ENCODE measurements at places on chromosomes 4 and X.

- no peak for DNase-seq
These were observed 305.4 kb downstream of the ARAP2 start for GRCh38 chr4:35938936-35939335.

DNA sequence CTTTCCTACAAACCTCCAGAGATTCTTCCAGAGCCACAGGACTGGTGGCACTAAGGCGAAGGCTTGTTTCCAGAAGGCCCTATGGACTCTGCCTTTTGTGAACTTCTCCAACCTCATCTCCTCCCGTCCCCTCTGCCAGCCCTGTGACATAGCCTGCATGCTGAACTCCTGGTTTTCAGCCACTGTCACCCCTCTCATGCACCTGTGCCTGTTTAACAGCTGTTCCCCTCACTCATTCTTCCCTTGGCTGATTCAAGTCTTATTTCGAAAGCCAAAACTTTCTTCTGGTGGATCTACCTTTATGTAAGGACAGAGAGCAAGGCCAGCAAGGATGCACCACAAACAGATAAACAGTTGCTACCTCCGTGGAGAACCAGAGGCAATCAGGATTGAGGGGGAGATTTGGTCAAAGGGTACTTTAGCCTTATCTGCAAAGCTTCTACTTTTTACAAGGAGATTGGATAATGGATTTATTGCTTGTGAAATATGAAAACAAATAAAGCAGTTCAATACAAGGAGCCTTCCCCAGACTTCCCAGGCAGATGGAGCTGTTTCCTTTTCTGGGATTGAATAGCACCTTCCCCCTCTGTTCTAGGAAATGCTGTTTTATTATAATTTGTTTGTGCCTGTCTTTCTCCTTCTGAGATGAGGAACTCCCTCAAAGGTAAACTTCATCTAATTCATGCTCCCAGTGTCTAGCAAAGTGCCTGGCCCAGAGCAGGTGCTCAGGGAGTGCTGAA, 5.7 kb downstream of the CITED1 start:
- DNase-seq, result no peak

- no peak for DNase-seq
These were observed 4.4 kb downstream of the RBM3 start for GRCh38 chrX:48578661-48579128.

DNA sequence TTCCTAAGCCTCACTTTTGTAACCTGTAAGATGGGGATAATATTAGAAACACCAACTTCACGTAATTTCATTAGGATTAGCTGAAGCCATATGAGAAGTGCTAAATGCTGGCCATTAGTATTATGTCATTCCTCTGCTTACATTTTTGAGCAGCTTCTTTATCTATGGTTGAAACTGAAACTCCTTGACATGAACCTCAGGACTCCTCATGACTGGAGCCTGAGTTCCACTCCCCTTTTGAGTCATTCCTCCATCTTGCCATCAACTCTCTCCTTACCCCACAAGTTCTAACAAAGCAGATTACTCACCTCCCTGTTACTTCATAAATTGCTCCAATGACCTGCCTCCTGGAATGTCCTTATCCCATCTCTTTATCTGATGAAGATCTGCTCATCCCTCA, 123.2 kb upstream of the KCNIP4 start:
- no peak for DNase-seq

- no peak for DNase-seq
These were observed 28.2 kb downstream of the ANXA5 start for GRCh38 chr4:121668368-121669162.

DNA sequence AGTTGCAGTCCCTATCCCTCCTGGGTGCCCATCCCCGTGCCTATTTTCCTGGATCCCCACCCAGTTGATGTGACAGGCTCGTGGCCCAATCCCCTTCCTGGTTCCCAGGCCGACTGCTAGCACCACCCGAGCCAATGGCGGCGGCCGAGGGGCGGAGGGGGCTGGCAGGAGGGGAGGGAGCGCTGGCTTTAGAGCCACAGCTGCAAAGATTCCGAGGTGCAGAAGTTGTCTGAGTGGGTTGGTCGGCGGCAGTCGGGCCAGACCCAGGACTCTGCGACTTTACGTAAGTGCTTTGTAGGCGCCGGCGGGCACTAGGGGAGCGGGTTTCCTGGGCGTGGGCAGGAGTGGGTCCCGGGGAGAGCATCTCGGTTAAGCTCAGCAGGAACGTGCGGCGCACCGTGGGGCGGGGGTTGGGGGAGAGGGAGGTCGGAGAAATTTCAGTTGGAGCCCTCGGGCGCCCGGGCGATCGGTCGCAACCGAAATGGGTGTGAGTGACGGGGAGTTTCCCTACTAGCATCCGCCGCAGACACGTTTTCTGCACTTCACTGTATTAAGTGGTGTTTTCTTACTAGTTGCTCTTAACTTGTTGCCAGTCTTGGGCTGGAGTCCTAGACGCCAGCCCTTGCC, at the start of gene PLS3:
Gene PLS3 (plus strand): TSS at position 197 of the 627 bp plus-strand sequence. CDS start 49,077 bp downstream, outside the sequence.
- DNase-seq, result no peak

DNA sequence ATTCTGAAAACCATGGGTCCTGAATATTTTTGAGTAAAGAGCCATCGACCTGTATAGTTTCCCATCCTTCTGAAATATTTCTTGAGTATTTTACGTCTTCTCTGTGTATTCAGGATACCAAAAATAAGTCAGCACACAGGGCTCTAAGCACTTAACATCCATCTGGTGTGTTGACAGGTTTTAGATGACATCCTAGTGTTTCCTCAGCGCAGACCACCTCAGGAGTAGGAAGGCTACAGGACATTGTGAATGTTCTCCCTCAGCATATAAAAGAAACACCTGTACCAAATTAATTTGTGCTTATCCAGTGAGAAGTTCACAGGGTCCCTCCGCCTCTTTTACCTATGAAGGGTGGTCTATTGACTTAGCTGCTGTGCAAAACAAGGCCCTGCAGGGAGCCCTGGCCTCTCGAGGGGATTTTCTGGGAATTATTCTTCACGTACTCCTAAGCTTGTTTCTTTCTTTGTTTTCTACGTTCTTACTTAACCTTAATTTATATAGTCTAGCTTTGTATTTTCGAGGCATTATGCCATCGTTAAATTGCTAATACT, 241.8 kb downstream of the FBXO8 start:
- DNase-seq, result no peak

DNA sequence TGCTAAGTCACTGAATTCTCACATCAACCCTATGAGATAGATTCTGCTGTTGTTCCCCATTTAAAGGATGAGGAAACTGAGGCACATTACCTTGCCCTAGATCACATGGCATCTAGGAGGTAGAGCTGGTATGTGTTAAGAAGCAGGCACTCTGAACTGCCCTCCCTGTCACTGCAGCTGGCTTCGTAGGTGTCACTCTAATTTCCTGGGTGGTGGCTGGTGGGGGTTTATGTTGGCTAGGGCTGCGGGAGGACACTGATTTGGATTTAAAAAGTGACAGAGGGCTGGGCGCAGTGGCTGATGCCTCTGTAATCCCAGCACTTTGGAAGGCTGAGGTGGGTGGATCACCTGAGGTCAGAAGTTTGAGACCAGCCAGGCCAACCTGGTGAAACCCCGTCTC, 93.0 kb downstream of the ARHGAP10 start:
- DNase-seq, result no peak

DNA sequence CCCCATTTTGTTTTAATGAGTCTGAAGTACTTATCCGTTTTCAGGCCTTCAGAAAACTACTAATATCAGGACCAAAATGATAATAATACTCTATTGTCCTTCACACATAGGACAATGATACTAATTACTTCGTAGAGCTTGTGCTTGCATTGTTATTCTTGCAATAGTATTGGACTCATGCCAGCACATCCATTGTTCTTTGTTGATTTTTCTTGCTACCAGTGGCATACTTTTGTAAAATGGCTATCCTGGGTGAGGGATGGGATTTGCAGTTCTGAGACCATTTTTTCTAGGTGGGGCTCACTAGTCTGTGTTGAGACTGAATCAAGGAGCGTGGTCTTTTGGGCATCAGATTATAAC, 195.3 kb downstream of the MAML3 start:
- no peak for DNase-seq

GRCh38 chr4:78207541-78207940, 150.4 kb downstream of the FRAS1 start:
- DNase-seq, result no peak

- DNase-seq, result no peak
These were observed 540.2 kb downstream of the GBA3 start for GRCh38 chr4:23232987-23233386.

DNA sequence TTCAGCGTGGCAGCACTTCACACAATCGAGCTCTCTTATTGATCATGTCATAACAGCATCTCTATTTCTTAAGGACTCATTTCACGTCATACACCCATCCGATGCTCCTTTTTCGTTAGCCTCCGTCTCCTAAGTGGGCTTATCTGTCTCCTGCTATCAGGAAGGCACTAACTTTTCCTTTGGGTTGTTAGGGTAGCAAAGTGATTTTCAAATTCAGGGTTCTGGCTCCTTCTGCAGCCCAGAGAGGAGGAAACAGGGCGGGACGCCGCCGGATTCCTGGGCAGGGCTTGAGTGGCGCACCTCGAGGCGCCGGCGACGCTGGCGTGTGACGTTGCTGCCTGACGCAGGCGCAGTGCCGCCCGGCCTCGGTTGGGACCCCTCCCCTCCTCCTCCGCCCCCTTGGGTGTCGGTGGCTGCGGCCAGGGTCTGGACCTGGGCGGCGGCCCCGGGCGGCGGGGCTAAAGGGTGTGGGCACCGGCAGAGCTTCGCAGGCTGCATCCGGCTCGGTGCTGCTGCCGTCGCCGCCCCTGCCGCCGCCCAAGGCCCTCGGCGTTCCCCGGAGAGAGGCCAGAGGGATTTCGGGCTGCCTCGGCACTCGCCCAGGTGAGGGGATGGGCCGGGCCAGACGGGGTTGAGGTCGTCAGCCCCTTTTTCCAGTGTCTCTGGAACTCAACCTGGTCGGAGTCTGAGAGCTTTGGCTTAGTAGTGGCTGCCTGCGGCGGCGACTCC, at the start of gene BLTP1:
Gene BLTP1 (plus strand): TSS at position 350 of the 729 bp plus-strand sequence. CDS start 18,317 bp downstream, outside the sequence.
- DNase-seq, result peak; percentile 92

DNA sequence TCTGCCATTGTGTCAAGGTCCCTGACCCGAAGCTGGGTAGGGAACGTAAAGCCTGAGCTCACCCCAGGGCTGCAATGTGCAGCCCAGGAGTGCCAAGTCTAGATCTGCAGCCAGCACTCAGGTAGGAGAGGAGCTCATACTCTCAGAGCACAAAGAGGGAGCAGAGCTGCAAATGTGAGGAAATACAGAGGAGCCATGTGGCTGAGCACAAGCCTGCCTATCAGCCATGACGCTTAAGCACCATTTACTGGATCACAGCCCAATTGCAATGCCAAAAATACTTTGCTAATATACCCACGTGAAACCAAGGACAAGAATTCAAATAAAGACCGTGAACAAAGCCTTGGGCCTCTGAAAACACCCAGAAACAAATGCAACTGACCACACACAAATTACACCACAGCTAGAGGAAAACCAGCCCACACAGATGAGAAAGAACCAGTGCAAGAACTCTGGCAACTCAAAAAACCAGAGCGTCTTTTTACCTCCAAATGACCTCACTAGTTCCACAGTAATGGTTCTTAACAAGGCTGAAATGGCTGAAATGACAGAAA, 69.0 kb upstream of the HPF1 start:
- no peak for DNase-seq

GRCh38 chr4:44629280-44629866, 22.1 kb downstream of the YIPF7 start:
- DNase-seq, result peak; percentile 61

- DNase-seq, result no peak
These were observed 750.1 kb upstream of the ADGRL3 start for GRCh38 chr4:60450054-60450453.

DNA sequence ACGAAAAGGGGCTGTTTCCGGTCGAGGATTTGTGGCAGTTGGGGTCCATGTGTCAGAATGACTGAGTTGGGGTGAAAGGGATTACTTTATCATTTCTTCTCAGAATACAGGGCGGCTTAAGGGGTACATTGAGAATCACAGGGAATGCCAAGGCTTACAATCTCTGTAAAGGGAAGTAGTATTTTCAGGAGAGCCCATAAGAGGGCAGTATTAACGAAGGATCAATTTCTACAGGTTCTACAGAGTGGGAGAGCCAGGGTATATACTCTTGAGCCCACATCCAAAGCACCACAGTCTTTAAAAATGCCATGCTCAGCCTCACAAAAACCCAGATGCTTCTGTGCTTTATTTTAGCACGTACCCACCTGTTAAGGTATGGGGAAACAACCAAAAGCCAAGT, 67.7 kb upstream of the ZXDA start:
- no peak for DNase-seq

DNA sequence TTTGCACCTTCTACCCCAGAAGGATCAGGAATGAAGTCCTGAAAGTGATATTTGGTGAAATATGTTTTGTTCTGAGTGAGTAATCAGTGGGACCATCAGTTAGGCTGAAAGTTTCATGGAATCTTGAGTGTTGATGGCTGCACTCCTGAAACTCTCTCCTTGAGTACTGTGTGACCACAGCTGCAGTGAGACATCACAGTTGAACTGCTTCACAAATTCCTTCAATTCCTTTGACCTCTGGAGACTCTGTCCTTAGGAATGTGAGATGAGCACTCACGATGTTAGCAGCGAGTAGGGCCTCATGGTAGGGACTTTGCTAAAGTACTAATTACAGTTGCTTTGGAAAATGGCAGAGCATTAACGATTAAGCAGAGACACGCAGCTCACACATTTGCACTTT, 142.9 kb upstream of the SLC4A4 start:
- DNase-seq, result no peak

DNA sequence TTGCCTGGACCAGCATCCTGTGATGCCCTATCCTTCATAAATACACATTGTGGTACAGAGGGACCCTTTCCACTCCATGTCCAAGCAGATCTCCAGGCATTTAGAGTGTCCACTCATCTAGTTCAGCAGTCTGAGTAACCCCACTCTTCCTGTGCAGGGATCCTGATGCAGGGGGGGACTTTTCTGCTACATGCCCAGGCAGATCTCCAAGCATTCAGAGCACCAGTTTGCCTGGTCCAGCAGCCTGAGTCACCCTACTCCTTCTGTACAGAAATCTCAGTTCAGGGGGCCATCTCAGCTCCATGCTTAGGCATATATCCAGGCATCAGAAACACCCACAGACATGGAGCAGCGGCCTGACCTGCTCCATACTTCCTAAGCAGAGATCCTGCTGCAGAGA, 1089.8 kb downstream of the FAT4 start:
- no peak for DNase-seq

DNA sequence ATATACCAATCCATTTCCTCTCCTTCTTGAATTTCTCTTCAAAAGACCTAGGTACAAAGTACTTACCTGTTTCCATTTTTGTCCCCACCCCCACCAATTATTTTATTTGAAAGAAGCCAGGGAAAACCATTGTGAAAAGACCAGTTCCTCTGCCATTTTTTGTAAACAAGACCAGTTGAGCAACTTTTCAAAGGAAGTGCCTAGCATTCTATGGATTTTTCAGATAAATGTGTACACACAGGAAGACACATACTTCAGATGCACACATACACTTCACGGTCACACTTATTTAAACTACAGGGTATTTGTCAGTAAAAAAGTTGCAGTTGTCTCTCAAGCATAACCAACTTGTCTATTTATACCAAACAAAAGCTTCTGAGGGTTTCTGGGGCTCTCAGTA, 587.2 kb upstream of the KLHL4 start:
- no peak for DNase-seq

GRCh38 chr4:89572224-89572858, 264.6 kb downstream of the SNCA start:
- no peak for DNase-seq

GRCh38 chr4:55253948-55254593, 92.0 kb upstream of the SRD5A3 start:
- no peak for DNase-seq

GRCh38 chr4:39237179-39237578, 54.9 kb downstream of the WDR19 start:
- DNase-seq, result no peak

Data from CD4-positive, alpha-beta T cell treated with Interferon alpha-2 for 1 hour (primary cell).